ENCODE measurements at places on chromosomes 1 and 21. TPM values are rescaled to one million over a fixed set of nuclear protein-coding genes. Genes with fewer than 3 reads are reported as not detected.

DNA sequence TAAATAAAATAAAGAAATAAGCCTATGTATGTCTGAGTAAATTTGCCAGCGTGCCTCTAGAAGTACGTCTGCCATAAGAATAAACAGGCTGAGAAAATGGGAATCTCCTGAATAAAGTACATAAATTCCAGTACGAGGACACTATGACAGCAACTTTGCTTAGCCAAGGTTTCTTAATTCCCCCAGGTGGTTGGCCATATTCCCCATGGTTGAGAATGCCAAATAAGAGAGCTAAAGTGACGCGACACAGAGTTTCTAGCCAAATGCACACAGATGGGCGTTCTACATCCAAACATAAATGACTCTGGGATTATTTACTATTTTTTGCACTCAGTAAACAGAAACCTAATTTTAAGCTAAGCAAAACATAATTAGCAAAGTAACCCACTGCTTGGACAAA, 19.5 kb downstream of the KCNH1 start:
- no peak for DNase-seq

C8B gene
- polyA plus RNA-seq, result not detected

GRCh38 chr1:179087665-179088064, 5.8 kb downstream of the TOR3A start:
- no peak for DNase-seq

ADAM15 gene
- 40.1 TPM for polyA plus RNA-seq

GRCh38 chr21:39640754-39641153, 28.0 kb downstream of the B3GALT5 start:
- no peak for DNase-seq

RIMKLA gene
- polyA plus RNA-seq, result 29.9 TPM
